ENCODE measurements at places on chromosomes 6 and 20. TPM values are rescaled to one million over a fixed set of nuclear protein-coding genes. Genes with fewer than 3 reads are reported as not detected.

Gene FUT9
- total RNA-seq = not detected

- DNase-seq = peak; percentile 37
Observed at GRCh38 chr6:77466055-77466450, 2.8 kb upstream of the HTR1B start.

DNA sequence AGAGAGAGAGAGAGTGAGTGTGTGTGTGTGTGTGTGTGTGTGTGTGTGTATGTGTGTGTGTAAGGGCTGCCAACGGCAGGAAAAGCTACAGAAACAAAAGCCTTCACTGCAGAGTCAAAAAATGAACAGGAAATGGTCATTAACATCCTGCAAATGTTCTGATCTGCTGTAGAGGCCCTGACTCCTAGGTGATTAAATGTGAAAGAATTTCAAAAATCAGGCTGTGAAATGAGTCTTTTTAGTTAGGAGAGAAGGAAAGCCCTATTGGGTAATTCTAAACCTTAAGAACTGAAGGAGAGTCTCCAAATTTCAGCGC is 166.5 kb upstream of the MYLIP start:
- DNase-seq = no peak

GRCh38 chr6:5247201-5247600 is 13.5 kb downstream of the LYRM4 start:
- DNase-seq = no peak

- DNase-seq = no peak
Observed at GRCh38 chr20:8870652-8871051, 198.2 kb upstream of the PLCB4 start.

- no peak for DNase-seq
Observed at GRCh38 chr6:23526526-23526925, 599.5 kb upstream of the NRSN1 start.

Gene CTAGE9
- total RNA-seq = not detected

- no peak for DNase-seq
Observed at GRCh38 chr6:13538600-13538999, 35.8 kb upstream of the SIRT5 start.

Gene DEFB116
- total RNA-seq = not detected

- DNase-seq = no peak
Observed at GRCh38 chr6:7150381-7151064, 42.8 kb downstream of the RREB1 start.

GRCh38 chr6:91135406-91136103 is 548.7 kb upstream of the MAP3K7 start:
- DNase-seq = no peak

GRCh38 chr6:159311618-159312017 is 142.4 kb downstream of the FNDC1 start:
- no peak for DNase-seq

- no peak for DNase-seq
Observed at GRCh38 chr6:15380351-15380750, 134.5 kb downstream of the JARID2 start.

Gene CLPSL2
- total RNA-seq = not detected

Gene LY86
- total RNA-seq = 0.60 TPM

Gene BPIFB1
- not detected for total RNA-seq

- DNase-seq = no peak
Observed at GRCh38 chr6:152859225-152859624, 108.6 kb downstream of the VIP start.

GRCh38 chr6:162217058-162217457 is 510.5 kb downstream of the PRKN start:
- DNase-seq = no peak

DNA sequence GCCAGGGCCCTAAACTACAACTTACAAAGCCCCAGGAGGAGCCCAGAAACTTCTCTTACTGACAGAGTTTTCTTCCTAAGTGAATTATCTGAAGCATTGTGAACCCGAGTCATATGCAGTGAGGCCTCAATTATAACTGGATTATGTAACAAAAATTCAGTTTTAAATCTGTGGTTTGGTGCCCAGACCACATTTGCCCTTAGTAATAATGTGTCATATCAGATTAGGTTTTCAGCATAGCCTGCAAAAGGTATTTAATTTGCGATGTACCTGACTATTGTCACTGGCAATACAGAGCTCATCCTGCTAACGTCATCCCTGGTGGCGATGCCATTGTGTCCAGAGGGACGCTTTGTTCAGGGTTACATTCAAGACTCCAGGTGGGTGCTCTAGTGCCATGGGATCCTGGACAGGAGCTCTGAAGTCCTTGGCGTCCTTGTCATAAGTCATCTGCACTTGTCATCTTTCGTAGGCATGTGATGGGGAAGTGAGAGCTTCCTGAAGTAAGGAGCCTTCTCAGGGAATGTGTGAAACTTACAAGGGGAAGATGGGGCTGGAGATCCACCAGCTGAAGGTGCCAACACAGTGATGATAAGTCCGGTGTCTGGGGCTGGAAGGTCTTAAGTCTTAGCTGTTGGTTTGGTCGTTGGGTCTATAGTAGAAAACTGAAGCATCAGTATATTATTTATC is 65.1 kb downstream of the HIVEP1 start:
- no peak for DNase-seq

- no peak for DNase-seq
Observed at GRCh38 chr6:118186672-118187567, 279.9 kb downstream of the SLC35F1 start.

GRCh38 chr6:4582506-4583417 is 193.4 kb upstream of the CDYL start:
- DNase-seq = no peak

Gene PAQR8
- total RNA-seq = 33.2 TPM

Gene PRKN
- total RNA-seq = 5.5 TPM

Gene METTL24
- 2.4 TPM for total RNA-seq

DNA sequence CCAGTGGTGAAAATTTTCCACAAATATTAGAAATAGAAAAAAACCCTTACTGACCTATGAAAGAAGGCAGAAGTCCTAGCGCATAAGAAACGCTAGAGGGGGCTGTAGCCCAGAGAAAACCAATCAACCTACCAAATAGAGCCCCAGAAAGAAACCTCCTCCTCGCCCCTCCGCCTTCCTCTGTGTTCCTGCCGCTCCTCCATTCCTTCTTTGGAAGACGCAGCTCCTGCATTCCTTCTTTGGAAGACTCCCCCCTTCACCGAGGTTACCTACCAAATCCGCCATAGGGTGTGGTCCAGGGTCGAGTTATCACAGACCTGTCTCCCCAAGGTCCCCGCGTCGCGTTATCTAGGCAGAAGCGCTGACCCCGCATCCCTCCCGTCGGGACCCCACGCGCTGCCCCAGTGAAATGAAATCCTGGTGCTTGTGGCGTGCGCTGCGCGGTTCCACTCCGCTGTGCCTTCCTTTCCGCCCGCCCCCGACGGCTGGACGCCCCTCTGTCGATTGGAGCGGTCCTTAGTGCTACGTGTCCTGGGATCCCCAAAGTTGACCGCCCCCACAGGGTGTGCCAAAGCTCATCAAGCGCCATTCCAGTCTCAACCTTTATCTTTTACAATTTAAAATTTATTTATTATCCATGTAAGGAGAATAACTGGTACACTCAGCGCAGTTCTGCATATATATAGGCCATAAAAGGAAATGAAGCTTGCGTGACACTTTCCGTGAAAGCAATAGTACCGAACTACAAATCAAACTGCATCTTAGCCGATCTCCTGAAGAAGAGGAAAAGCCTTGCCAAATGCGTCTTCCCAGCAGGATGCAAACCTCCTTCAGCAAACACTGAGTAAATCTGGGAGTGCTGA is 13.0 kb downstream of the RPP21 start:
- DNase-seq = peak; percentile 39

DNA sequence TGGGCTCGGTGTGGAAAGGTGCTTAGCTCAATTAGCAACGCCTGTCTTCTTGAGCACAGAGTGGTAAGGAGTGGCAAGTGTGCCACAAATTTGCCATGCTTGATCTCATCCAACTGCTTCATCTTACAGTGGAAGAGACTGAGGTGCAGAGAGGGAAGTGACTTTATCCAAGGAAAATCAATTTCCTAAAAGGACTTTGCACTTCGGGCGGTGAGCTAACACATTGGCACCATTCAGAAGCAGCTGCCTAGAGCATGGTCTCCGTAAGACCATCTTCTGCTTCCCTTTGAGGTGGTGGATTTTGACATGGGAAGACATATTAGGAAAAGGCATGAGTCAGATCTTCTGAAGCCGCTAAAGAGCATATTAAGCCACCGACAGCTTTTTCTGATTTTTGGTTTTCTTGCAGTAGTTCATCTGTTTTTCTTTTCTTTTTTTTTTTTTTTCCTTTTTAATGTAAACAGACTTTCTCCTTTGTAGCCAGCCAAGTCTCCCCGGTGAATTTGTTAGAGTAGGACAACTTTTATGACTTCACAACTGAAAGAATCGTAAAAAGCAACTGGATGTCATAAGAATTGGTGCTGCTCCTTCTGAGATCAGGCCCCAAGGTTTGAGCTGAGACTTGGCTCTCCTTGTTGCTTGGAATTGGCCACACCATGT is 273.2 kb downstream of the CDC5L start:
- DNase-seq = no peak

- DNase-seq = no peak
Observed at GRCh38 chr6:25056130-25056529, 120.4 kb upstream of the RIPOR2 start.

DNA sequence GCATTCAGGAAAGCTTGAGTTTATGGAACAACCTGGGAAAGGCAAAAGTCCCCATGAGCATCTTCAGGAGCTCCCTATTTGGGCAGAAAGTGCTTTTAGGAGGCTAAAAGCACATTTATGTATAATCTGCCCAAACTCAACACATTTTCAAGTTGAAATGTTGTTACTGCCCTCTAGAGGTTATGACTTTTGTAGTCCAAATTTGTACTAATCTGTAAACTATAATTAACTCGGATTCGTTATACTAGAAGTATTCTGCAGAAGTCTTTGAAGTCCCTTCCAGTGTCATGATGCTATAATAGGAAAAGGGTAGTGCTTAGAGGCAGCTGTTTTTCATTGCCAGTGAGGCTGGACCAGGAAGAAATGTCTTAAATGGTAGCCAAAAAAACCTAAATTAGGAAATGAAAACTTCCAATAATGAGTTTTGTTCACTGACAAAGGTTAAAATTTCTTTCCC is 44.8 kb upstream of the EMILIN3 start:
- no peak for DNase-seq

DNA sequence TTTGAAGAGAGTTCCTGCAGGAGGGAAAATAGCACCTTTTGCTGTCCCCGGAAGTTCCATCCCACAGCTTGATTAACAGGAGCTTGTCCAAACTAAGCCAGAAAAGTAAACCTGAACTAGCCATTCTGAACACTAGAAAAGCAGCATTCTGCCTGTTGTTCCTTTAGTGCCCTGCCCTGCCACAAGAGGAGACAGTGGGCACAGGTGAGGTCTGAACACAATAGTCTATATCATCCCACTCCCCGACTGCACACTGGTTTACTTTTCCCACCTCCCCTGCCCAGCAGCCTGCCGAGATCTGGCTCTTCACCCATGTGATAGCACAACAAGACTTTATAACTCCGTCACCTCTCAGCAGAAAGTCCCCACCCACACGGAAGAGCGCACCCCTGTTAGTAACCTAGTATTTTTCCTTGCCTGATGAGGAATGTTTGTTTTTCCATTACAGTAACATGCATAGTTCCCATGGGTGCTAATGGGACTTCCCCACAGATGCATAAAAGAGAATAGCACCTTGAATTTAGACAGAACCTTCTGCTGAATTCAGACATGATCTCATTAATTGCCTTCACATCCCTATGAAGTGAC is 59.7 kb downstream of the TFAP2A start:
- no peak for DNase-seq

DNA sequence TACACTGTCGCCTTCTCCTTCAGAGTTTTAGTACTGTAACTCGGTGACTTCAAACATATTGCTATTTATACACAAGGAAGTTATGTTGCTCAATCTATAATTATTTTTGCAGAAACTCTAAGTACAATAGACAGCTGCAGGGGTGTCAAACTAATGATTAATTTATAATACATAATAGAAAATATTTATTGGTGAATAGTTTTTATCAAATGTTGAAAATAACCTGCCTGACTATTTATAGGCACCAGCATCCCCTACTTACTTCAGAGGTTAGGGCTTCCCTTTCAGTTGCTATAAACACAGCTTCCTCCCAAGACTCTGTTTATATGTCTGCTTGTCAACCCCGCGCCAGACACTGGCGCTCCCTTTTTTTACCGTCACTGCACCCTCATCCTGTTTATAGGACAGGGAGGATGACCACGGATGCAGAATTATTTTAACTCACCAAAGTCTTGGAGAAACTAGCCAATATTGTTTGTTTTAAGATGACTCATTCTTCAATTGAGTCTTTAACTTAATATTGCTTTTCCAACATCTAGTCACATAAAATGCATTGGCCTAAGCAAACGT is 225.0 kb downstream of the ALDH8A1 start:
- no peak for DNase-seq

- no peak for DNase-seq
Observed at GRCh38 chr20:63693733-63694583, 2.5 kb upstream of the TNFRSF6B start.

GRCh38 chr6:163698086-163698485 is 283.6 kb downstream of the QKI start:
- DNase-seq = no peak

- peak; percentile 42 for DNase-seq
Observed at GRCh38 chr20:44643596-44644229, 7.8 kb downstream of the ADA start.

GRCh38 chr20:14116037-14116436 is 120.7 kb downstream of the MACROD2 start:
- DNase-seq = no peak

Gene PKIG
- 82.9 TPM for total RNA-seq

DNA sequence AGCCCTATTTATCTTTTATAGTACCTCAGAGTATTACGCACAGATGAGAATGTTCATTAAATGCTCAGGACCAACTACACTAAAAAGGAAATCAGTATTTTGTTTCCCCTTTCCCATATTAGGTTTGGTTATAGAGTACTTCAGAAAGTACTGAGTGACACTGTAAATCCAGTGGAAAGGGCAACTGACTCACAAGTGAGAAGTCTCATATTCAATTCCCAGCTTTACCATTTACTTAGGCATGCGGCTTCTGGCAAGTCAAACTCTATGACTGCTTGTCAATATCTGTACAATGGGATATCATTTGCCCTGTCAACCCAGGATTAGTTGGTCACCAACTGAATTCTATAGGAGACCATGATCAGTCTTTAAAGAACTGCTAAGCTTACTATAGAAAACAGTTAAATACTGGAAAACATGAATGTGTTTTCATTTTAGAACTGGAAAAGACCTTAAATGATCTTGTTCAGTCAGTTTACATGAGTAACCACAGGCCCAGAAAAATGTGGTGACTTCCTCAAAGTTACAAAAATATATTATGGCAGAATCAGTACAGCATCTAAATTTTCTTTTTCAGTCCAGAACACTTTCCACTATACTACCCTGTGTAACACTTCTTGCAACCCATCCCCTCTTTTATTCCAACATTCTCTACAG is 3.6 kb downstream of the MAP3K7 start:
- no peak for DNase-seq

Gene ROS1
- total RNA-seq = not detected

GRCh38 chr6:136051140-136051775 is 198.9 kb downstream of the MTFR2 start:
- DNase-seq = no peak

- DNase-seq = no peak
Observed at GRCh38 chr6:45327956-45328522, at the start of gene RUNX2. Gene RUNX2 (plus strand): TSS chr6:45328330. CDS start chr6:45328727, 397 bp downstream.

Gene WFDC13
- not detected for total RNA-seq

Data from tibial nerve (tissue), 4 donors.